ENCODE measurements at places on chromosomes 5 and 9.

- DNase-seq, result no peak
Measured at GRCh38 chr5:142357469-142358090, 32.8 kb upstream of the SPRY4 start.

- DNase-seq, result no peak
Measured at GRCh38 chr9:132018957-132019405, 60.7 kb downstream of the MED27 start.

DNA sequence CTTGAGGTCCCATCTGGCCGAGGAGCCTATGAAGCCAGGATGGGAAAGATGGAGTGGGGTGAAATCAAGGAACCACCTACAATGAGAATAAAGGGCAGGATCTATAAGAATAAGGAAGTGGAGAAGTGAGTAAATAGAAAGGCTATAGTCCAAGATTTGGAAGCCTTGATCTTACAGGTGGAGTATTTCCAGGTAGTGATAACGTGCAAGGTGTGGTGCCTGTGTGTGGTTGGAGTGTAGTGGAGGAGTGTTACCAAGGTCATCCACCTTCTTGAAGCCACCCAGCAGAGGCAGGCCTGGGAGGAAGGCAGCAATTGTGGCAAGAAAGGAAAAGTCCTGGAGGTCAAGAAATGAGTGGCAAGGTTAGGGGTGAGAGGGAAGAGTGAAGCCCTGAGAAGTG, 72.9 kb downstream of the IQGAP2 start:
- DNase-seq, result no peak

- peak; percentile 36 for DNase-seq
Measured at GRCh38 chr5:128905568-128906110, 59.6 kb upstream of the SLC27A6 start.

- DNase-seq, result no peak
Measured at GRCh38 chr9:124339603-124340146, 75.6 kb downstream of the PSMB7 start.

DNA sequence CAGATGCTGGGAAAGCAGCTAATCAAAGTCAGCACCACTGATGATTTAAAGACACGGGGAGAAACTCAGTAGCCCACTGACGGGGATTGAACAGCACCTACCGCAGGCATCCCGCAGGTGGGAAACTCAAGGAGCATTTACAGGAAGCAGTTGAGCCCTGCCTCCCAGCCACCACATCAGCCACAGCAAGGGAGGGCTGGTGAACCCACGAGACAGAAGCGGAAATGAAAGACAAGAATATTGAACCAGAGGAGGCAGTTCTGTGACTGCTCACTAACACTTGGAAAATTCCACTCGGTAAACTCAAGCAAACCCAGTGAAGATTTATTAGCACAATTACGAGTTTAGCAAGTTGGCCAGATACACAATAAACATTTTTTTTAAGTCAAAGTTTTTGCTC, 10.6 kb upstream of the FAM163B start:
- no peak for DNase-seq

DNA sequence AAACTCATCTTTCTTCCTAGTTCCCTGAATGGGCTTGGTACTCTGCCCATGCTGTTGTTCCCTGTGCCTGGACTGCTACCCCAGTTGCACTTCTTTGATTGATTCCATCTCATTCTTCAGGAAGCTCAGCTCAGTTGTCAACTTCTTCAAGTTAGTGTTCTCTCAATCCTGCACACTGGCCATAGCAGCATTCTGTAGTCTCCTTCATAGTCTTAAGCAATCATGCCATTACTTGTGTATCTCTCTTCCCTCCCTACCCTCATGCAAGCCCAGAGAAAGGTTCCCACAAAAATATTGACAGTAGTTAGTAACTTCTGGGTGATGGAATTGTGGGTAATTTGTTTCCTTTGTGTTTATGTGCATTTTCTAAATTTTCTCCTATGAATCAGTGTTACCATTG, 5.5 kb downstream of the KDM4C start:
- DNase-seq, result no peak

DNA sequence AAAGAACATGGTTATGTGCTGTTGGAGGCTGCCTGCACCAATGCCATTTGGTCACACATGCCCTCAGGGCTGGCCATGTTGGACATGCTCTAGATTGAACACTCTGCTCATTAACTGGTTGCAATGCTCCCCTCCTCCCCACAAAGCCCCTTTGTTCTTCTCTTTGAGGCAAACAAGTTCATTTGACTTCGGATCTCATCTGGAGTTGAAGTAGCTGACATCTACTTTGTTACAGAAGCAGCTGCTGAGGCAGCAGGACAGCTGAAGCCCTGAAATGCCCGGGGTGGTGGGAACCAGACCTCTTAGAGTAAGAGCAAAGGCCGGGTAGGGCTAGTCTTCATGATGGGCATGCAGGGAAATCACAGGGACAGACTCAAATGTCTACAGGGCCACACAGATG, 123.5 kb downstream of the APBA1 start:
- DNase-seq, result no peak

GRCh38 chr9:37149666-37150308, 29.4 kb downstream of the ZCCHC7 start:
- DNase-seq, result no peak

DNA sequence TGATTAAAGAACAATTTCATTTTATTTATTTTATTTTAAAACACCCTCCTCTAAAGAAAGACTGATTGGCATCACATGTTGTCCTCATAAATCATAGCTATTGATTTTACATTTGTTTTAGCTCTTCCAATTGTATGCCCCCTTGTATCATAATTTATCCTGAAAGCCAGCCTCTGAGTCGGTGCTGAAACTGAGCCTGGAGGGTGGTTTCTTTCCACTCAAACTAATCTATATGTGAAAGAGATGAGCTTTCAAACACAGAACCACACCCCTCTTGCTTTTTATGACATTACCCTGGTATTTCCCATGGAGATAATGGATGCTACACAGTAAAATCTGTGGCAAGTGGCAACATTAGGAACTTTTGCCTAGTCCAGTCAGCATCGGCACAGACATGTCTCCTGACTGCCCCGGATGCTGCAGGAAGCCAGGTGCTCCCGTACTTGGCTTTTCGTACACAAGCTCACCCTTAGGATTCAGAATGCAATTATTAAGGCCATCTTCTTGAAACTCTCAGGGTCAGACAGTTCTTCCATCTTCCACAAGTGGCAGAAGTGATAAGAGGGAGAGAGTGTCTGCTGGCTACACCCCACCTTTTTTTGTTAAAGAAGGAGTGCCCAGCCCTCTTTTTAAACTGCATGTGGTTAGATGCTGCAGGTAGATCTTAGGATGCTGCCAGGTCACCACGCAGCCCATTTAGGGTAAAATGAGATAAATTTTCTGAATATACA, 91.1 kb downstream of the SNCAIP start:
- no peak for DNase-seq

DNA sequence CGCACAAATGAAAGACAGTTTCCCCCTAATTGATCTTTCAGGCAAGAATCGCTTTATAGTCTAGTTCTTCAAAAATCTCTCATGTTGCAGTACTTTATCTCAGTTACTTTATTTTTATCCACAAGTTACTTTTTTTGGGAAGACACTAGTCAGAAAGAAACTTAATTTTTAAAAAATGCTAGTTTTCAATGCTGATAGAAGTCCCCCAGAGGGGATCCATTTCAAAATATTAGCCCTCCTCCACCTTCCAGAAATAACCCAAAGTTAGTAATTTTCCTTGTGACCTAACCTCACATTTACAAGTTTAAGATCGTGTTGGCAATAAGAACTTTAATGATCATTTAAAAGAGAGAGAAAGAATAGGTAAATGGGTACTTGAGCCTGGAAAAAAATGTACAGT, 11.0 kb downstream of the C1QTNF3 start:
- no peak for DNase-seq

- no peak for DNase-seq
Measured at GRCh38 chr9:110076894-110077725, 130.8 kb downstream of the C9orf152 start.

DNA sequence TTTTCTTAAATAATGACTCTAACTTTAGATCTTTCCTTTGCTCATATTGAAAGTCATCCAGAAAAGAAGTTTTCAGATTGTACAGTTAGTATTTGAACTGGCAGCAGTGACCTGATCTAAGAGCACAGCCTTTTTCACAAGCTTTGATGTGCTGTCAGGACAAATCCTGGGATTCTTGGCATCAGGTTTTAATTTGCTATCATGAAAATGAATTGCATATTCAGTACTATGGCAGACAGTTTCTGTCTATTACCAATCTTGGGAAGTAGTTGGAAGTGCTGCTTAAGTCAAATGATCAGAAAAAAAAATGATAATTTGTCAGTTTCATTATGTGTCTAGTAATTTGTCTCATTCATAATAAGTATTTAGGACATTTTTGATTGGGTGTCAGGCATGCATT, 925.6 kb upstream of the ARRDC3 start:
- no peak for DNase-seq

DNA sequence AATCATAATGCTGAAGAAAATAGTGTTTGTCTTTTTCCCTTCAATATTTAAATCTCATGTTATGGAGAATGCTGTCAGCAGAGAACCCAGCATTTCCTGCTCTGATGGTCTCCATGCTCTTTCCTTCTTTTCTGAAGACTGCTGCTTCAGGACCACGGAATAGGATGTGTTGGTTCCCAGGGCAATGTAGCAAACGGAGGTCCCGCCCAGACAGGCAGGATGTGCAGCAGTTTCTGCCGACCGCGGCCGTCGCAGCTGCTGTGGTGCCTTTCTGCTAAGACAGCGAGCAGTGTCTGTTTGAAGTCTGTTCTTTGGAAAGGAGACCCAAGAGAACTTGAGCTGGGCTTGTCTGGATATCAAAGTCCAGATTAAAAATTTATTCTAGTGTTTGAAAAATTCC, 654.3 kb downstream of the CCDC171 start:
- DNase-seq, result no peak

DNA sequence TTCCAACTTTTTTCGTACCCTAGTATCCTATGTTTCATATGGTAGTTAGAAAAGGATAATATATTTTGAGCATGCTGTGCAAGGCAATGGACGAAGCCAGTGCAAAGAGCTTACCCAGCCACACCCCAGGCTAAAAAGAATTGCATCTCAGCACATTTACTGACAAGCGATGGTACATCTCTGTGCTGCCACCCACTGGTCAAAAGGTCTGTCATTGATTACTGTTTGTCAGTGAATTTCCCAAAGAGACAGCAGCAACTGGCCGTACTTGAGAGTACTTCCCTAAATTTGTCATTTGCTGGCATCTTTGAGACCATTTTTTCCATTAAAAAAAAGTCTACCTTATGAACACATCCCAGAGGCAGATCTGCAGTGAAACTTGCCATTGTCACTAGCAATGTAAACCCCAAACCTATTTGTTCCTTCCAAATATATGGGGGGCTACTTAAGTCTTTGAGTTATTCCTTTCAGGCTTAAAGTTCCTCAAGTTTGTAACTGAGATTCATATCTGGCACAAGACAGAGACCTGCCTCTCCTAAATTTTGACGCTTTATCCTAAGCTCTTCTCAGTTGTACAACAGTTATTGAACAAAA, 184.3 kb downstream of the CTNND2 start:
- DNase-seq, result no peak

DNA sequence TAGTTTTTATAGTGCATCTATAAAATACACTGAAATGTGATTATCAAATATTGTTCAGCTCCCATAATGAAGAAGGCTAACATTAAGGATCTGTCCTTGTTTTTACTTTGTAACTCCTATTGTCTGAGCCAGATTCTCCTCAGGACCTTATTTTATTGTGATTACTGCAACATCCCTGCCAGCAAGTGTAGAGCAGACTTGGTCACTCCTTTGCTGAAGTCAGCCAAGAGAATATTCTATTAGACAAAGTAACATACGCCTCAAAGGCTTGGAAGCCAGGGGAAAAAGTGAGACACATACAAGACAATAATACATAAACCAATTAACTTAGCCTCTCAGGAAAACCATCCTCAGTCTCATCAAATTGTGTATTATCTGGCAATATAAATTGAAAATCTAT, 269.6 kb downstream of the ARL15 start:
- no peak for DNase-seq

DNA sequence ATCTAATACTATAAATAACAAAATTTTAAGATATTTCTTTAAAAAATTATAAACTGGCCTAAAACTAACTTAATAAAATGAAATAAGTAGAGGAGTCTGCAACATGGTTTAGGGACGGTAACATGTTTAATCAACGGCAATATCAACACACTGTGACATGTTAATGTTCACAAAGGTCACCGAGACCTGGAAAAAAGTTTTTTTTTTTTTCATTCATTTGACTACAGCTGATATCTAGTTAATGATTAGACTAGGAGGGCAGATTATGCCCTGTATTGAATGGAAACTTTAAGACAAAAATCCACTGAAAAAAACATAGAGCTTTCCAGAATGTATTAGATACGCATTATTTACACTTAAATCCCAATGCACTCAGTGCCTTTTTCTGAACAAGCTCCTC, 67.0 kb upstream of the CDK5RAP2 start:
- no peak for DNase-seq

DNA sequence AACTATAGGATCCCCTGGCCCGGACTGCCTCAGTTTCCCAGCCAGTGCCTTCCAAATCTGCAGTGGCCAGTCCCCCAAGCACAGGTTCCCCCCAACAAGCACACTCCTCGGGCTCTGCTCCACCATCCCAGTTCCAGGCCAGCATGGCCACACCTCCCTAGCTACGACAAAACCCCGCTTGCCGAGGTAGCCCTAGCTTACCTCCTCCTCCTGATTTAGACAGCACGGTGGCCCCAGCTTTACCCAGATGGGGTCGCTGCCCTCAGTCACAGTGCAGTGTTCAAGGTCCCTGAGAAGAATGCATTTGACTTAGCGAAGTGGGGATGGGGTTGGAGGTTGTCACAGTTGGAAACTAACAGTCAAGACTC, 40.8 kb upstream of the GARNL3 start:
- no peak for DNase-seq

GRCh38 chr5:8634219-8634618, 765.3 kb downstream of the MTRR start:
- DNase-seq, result no peak

DNA sequence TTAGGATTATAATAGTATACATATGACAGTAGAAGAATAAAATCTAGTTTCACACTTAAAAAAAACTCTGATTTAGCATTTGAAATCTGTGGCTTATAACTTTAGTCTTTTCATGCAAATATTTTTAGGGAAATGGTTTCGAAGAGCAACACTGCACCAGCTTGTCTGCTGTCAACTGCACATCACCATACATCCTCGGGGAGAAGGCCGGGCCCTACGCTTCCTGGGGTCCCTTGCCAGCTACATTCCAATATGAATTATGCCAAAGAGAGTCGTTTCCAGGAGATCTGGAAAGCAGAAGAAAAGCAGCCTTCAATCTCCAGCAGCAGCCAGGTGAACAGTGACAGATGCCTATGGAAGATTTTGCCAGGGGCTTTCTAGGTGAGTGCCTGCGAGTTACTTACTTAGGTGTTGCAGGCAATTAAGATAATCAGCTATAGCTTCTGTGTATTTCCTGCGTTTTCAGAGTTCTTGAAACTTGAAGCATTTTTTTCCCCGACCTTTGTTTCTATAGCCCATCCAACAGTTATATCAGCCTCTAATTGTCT, 166.8 kb downstream of the TRPM3 start:
- DNase-seq, result no peak

GRCh38 chr9:77562019-77562748, 85.9 kb downstream of the GNA14 start:
- no peak for DNase-seq

Data from HFF-Myc (cell line).